Natural killer cell (primary cell): ENCODE measurements at places on chromosomes 13 and 19.

GRCh38 chr13:92097337-92097903 lies 699.0 kb downstream of the GPC5 start:
- H3K4me1 ChIP-seq, result no peaks in the 10 kb centered on the region
- no peak overlapping the region for H3K4me3 ChIP-seq
- H3K27ac ChIP-seq, result no peak overlapping the region
- no peaks in the 10 kb centered on the region for H3K27me3 ChIP-seq

DNA sequence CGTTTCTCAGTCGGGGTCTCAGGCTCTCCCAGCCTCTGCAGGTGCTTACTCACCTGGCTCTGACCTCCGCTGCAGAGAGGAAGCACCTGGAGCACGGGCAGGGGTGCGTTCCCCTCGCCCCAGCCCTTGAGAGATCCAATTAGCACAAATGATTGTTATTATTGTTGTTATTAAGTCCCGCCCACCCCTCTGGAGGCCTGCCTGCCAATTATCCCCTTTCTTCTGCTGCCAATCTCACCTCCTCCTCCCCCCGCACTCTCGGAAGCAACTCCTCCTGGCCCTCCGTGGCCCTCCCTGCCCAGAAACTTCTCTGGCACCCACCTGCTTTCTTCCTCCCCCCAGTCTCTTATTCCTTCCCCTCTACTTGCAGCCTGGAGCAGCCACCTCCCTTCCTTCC lies 8.8 kb downstream of the ZNF787 start:
- no peak for DNase-seq
- H3K36me3 ChIP-seq, result no peaks in the 10 kb centered on the region
- H3K4me3 ChIP-seq, result no peak overlapping the region
- H3K4me1 ChIP-seq, result peaks cover 68% of the 10 kb centered on the region

GRCh38 chr13:99133230-99133629 lies 67.4 kb upstream of the UBAC2 start:
- no peak overlapping the region for H3K4me3 ChIP-seq
- H3K27ac ChIP-seq, result no peak overlapping the region
- H3K4me1 ChIP-seq, result no peaks in the 10 kb centered on the region
- DNase-seq, result no peak
- no peaks in the 10 kb centered on the region for H3K36me3 ChIP-seq
- no peaks in the 10 kb centered on the region for H3K27me3 ChIP-seq

DNA sequence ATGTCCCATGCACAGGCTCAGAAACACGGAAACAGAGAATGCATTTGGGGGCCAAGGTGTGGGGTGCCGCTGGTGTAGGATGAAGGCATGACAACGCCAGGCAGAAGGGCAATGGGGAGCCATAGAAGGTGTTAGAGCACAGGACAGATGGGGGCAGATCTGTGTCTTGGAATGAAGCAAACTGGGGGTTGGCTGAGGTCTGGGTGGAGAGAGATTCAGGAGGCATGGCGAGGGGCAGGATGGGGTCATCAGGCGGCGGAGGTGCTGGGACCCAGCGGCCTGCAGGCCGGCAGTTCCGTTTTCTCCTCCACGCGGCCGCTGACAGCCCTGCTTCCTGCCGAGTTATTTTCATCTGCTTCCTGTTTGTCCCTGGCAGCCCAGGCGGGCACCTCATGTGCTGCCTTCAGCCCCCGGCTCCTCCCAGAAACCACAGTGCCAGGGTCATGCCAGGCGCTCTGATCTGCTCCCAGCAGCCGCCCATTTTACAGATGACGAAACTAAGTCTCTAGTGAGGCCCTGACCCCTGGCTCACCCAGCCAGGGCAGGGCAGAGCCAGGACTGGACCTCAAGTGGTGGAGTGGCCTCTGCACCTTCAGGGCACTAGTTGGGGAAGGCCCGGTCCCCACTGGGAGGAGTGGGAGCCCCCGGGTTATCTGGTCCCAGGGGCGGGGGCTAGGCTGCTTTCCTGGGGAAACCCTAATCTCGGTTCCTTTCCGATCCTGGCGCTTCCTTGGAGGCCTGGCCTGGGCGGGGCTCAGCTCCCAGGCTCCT lies 2.2 kb downstream of the ARHGAP45 start:
- H3K4me1 ChIP-seq, result peaks cover 83% of the 10 kb centered on the region
- DNase-seq, result peak; percentile 87
- peaks cover 49% of the 10 kb centered on the region for H3K36me3 ChIP-seq
- peak overlapping the region; percentile 97 for H3K4me3 ChIP-seq

- H3K4me3 ChIP-seq, result no peak overlapping the region
- H3K36me3 ChIP-seq, result no peaks in the 10 kb centered on the region
- no peaks in the 10 kb centered on the region for H3K27me3 ChIP-seq
Observed at GRCh38 chr19:49816590-49816989, 1.5 kb upstream of the MED25 start.

DNA sequence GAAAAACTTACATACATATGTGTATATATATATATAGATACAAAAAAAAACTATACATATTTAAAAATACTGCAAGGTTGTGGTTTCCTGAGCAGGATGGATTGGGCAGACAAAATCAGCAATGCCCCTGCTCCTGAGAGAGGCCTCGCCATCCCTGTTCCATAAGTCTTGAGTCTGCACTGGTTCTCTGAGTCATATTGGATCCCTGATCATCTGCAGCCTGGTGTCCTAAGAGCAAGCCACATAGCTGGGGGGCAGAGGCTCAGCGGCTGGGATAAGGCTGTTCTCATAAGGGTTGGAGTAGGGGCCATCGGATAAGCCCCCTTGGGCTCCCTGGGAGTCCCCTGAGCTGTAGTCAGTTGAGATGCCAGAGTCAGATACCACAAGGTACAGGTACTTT lies 3.3 kb downstream of the SWSAP1 start:
- H3K27me3 ChIP-seq, result peaks cover 6% of the 10 kb centered on the region
- peaks cover 59% of the 10 kb centered on the region for H3K4me1 ChIP-seq
- DNase-seq, result no peak
- no peak overlapping the region for H3K27ac ChIP-seq

DNA sequence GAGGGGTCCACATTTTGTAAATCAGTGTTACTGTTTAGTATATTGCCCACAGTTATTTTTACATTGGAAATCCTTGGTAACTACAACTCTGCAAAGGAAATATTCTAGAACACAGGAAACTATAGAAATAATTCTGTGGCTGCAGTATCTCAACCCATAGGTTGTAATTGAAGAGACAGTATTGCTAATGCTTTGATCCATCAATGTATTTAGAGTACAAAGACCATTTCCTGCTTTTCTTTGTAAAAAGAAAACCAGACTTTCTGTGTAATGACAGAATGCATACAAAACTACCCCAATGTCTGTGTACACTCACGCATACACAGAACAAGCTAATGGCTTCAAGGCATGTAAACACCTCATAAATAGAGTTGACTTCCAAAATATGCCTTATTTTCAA lies 622.1 kb upstream of the ARGLU1 start:
- no peak overlapping the region for H3K4me3 ChIP-seq
- no peak overlapping the region for H3K27ac ChIP-seq
- H3K27me3 ChIP-seq, result no peaks in the 10 kb centered on the region

GRCh38 chr19:42573642-42574041 lies 21.1 kb downstream of the CEACAM8 start:
- H3K4me1 ChIP-seq, result no peaks in the 10 kb centered on the region
- no peak overlapping the region for H3K27ac ChIP-seq
- DNase-seq, result no peak
- no peak overlapping the region for H3K4me3 ChIP-seq

DNA sequence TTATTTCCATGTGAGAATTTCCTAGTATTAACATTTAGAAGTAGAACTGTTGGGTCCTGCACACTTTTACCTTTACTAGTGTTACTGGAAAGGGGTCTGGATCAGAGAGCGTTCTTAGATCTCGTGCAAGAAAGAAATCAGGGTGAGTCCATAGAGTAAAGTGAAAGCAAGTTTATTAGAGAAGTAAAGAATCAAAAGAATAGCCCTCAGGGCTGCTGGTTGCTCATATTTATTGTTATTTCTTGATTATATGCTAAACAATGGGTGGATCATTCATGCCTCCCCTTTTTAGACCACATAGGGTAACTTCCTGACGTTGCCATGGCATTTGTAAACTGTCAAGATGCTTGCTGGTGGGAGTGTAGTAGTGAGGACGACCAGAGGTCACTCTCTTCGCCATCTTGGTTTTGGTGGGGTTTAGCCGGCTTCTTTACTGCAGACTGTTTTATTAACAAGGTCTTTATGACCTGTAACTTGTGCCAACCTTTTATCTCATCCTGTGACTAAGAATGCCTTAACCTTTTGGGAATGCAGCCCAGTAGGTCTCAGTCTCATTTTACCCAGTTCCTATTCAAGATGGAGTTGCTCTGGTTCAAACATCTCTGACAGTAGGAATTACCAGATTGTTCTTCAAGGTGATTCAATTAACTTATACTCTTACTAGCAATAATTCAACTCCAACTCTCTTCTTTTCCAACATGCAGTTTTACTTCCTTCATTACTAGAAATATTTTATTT lies 27.4 kb downstream of the NDFIP2 start:
- no peaks in the 10 kb centered on the region for H3K36me3 ChIP-seq
- no peaks in the 10 kb centered on the region for H3K4me1 ChIP-seq
- H3K4me3 ChIP-seq, result no peak overlapping the region
- DNase-seq, result no peak
- H3K27me3 ChIP-seq, result no peaks in the 10 kb centered on the region

DNA sequence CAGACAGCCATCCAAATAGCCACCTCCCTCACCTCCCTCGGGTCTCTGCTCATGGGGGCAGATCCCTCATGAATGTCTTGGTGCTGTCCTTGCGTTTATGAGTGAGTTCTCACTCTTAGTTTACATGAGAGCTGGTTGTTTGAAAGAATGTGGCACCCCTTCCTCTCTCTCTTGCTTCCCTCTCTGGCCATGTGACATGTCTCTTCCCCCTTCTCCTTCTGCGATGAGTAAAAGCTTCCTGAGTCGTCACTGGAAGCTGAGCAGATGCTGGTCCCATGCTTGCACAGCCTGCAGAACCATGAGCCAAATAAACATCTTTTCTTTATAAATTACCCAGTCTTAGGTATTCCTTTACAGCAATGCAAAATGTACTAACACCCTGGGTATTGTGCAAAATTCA lies 208.7 kb downstream of the LACC1 start:
- no peaks in the 10 kb centered on the region for H3K27me3 ChIP-seq
- no peak for DNase-seq
- no peaks in the 10 kb centered on the region for H3K36me3 ChIP-seq
- no peak overlapping the region for H3K4me3 ChIP-seq
- H3K4me1 ChIP-seq, result peaks cover 15% of the 10 kb centered on the region

DNA sequence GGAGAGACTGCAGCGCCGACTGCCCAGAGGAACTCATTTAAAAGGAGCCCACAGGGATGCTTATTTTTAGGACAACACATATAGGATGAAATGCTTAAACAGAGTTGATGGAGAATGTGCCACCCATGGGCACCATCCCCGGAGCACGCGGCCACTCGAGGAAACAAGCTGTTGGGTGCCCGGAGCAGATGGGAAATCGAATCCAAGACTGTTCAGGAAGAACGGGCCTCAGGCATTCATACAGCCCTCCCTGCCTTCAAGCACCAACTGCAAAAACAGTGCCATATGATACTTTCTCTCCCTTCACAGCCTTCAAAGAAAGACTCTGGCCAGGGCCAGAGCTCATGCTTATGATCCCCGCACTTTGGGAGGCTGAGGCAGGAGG lies 40.2 kb downstream of the RAB20 start:
- no peaks in the 10 kb centered on the region for H3K36me3 ChIP-seq
- no peak overlapping the region for H3K27ac ChIP-seq

DNA sequence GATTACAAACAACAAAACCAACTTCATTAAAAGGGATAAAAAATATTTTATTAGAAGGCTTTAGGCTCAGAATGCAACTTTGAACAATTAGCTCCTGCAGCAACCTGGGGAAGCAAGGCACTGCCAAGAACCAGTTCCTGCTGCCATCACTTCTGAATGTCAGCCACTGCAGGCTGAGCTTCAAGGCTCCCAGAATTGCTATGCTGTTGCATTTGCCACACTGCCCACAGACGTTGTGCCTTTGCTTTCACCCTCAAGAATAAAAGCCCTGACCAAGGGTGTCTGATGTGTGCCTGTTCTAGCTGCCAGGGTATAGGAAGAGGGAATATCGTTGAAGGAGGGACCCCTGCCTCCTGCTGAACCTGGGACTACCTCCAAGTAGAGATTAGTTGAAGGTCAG lies 238.4 kb downstream of the ITGBL1 start:
- H3K36me3 ChIP-seq, result no peaks in the 10 kb centered on the region
- H3K4me3 ChIP-seq, result no peak overlapping the region
- DNase-seq, result no peak
- no peaks in the 10 kb centered on the region for H3K4me1 ChIP-seq

GRCh38 chr13:66402066-66402465 lies 828.1 kb downstream of the PCDH9 start:
- H3K4me3 ChIP-seq, result no peak overlapping the region
- DNase-seq, result no peak
- H3K27ac ChIP-seq, result no peak overlapping the region
- H3K4me1 ChIP-seq, result no peaks in the 10 kb centered on the region
- no peaks in the 10 kb centered on the region for H3K27me3 ChIP-seq
- H3K36me3 ChIP-seq, result no peaks in the 10 kb centered on the region

DNA sequence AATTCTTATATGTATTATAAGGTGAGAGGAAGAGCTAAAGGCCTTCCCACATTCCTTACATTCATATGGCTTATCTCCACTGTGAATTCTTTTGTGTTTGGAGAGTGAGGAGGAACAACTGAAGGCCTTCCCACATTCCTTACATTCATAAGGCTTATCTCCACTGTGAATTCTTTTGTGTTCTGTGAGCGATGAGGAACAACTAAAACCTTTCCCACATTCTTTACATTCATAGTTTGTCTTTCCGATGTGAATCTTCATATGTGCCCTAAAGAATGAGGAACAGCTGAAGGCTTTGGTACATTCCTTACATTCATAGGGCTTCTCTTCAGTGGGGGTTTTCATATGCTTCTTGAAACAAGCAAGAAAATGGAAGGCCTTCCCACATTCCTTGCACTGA lies 13.3 kb downstream of the ZNF699 start:
- peaks cover 55% of the 10 kb centered on the region for H3K36me3 ChIP-seq
- H3K27me3 ChIP-seq, result no peaks in the 10 kb centered on the region
- no peak for DNase-seq

- no peak for DNase-seq
- no peak overlapping the region for H3K4me3 ChIP-seq
- H3K27me3 ChIP-seq, result no peaks in the 10 kb centered on the region
- no peaks in the 10 kb centered on the region for H3K4me1 ChIP-seq
- no peaks in the 10 kb centered on the region for H3K36me3 ChIP-seq
Observed at GRCh38 chr19:33676999-33677665, 55.4 kb downstream of the CHST8 start.

GRCh38 chr19:37953171-37953917 lies 46.3 kb downstream of the SIPA1L3 start:
- no peaks in the 10 kb centered on the region for H3K36me3 ChIP-seq
- no peaks in the 10 kb centered on the region for H3K27me3 ChIP-seq
- H3K27ac ChIP-seq, result no peak overlapping the region
- no peak overlapping the region for H3K4me3 ChIP-seq
- H3K4me1 ChIP-seq, result peaks cover 4% of the 10 kb centered on the region

GRCh38 chr13:71806886-71807285 lies 60.1 kb downstream of the DACH1 start:
- H3K4me3 ChIP-seq, result no peak overlapping the region
- DNase-seq, result no peak
- H3K27ac ChIP-seq, result no peak overlapping the region
- no peaks in the 10 kb centered on the region for H3K36me3 ChIP-seq
- H3K27me3 ChIP-seq, result no peaks in the 10 kb centered on the region
- no peaks in the 10 kb centered on the region for H3K4me1 ChIP-seq

GRCh38 chr13:23600534-23600933 lies 30.3 kb downstream of the TNFRSF19 start:
- H3K4me3 ChIP-seq, result no peak overlapping the region
- peaks cover 2% of the 10 kb centered on the region for H3K27me3 ChIP-seq
- H3K27ac ChIP-seq, result no peak overlapping the region
- H3K4me1 ChIP-seq, result no peaks in the 10 kb centered on the region
- DNase-seq, result no peak
